ENCODE measurements at places on chromosomes 7 and 10.

DNA sequence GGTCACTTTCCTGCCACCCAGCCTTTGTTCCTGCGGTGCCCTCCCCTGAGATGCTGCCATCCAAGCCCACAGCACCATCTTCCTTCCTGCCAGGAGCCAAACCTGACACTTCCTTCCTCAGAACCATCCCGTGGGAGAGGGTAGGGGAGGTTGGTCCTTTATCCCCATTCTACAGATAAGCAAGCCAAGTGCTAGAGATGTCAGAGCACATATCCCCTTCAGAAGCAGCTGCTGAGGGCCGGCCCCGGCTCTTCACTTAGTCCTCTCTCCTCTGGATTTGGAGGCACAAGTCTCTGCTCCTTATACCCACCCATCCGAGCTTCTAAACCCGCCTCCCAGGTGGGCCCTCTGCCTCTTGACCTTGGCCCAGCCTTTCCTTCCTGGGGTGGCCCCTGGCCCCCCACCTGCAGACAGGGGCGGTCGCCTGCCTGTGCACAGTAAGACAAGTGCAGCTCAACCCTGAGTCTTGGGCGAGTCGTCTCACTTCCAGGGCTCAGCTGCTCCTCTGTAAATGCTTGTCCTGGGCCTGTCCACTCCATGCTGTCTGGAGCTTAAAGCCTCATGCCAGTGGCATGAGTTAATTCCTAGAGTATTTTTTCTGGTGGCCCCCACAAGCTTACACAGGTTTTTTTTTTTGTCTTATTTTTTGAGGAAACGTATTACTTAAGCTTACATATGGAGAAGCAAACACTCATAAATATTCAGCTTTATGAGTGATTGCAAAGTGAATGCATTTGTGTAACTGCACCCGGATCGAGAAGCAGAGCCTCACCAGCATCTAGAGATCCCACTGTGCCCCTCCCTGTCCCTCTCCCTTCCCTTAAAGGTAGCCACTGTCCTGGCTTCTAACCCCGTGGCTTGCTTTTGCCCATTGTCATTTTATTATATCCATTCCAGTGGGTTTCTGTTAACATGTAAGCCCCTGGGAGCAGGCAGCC lies 125.1 kb downstream of the CDH23 start:
- DNase-seq, result no peak

DNA sequence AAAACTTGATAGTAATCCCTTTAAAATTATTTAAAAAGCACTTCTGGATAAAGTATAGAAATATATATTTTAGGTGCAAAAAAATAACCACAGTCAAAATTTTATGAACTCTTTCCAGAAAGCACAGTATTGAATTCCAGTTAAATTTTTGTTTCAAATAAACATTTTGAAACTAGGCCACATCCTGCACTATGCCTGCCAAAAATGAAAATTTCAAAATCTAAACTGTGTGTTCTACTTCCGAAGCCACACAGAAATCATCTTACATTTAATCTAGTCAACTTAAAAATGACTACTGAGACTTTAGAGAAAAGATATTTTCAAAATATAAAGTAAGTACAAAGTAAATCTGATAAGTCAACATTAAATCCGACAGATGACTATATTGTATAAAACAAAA lies 50.0 kb downstream of the MAGI2 start:
- no peak for DNase-seq

DNA sequence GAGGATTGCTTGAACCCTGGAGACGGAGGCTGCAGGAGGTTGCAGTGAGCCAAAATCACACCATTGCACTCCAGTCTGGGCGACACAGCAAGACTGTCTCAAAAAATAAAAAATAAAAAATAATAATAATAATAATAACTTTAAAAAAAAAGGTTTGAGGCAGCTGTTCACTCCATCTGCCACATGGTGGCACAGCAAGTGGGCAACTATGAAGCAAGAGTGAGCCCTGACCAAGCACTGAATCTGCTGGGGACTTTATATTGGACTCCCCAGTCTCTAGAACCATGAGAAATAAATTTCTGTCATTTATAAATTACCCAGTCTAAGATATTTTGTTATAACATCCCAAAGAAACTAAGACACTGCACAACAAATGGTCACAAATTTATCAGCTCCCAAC lies 14.6 kb upstream of the BRI3 start:
- no peak for DNase-seq

DNA sequence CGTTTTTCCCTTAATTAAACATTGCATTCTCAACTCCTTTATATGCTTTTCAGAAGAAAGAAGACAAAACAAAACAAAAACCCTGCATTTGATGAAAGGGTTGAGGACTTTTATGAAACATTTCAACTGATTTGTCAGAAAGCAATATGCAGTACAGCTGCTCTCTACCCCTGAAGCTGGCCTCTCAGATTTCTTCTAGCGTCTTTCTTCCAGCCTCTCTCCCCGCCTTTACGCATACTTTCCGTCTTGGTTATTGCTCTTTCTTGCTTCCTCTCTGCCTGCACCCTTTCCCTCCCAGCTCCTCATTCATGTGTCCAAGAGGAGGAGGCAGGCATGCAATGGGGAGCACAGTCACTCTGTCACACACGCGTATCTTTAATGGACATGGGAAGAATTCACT lies 91.0 kb upstream of the COL1A2 start:
- no peak for DNase-seq

- DNase-seq, result no peak
Measured at GRCh38 chr10:36606234-36606839, 519.1 kb upstream of the ANKRD30A start.

GRCh38 chr7:128154504-128154903 lies 86.6 kb upstream of the LEP start:
- no peak for DNase-seq

DNA sequence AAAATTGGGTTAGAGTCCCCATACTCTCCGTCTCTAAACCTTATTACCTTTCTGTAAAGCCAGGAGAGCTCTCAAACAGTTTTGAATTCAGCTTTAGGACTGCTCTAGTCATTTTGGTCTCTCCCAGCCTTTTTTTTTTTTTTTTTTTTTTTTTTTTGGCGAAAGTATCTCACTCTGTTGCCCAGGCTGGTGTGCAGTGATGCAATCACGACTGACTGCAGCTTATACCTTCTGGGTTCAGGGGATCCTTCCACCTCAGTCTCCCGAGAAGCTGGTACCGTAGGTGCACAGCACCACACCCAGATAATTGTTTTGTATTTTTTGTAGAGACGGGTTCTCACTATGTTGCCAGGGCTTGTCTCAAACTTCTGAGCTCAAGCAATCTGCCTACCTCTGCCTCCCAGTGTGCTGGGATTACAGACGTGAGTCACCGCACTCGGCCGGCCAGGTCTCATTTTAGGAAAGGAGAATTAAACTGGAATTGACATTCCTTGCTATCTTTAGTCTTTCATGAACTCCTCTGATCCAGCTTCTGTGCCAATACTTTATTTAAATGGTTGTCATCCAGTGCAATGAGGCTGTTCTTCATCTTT lies 31.4 kb upstream of the RSU1 start:
- no peak for DNase-seq

DNA sequence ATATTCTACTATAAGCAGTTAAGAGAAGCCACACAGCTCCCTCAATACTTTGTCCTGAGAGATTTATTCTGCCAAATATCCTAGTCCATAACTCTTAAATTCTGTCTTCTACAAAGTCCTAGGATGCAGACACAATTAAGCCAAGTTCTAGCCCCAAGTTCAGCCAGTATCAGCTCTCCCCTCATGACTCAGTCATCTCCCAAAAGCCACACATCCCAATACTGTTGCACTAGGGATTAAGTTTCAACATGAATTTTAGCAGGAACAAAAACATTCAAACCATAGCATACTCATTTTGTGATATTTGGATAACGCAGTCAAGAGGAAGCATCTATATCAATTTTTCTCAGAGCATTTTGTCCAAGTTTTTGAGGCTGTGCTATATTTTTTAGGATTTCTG lies 277.4 kb downstream of the FZD1 start:
- DNase-seq, result no peak

Measured in left ventricle myocardium superior (tissue), 1 donor.